ENCODE measurements at places on chromosomes 2 and 18. TPM values are rescaled to one million over a fixed set of nuclear protein-coding genes. Genes with fewer than 3 reads are reported as not detected.

GPR39 gene
- total RNA-seq = not detected

DCDC2C gene
- not detected for total RNA-seq

LRATD1 gene
- total RNA-seq = not detected

ACVR1C gene
- total RNA-seq = 1.8 TPM

AGXT gene
- total RNA-seq = not detected

CHCHD5 gene
- total RNA-seq = 22.0 TPM

UBXN4 gene
- total RNA-seq = 138 TPM

MAPK4 gene
- total RNA-seq = not detected

RBFA gene
- 47.3 TPM for total RNA-seq

DNA sequence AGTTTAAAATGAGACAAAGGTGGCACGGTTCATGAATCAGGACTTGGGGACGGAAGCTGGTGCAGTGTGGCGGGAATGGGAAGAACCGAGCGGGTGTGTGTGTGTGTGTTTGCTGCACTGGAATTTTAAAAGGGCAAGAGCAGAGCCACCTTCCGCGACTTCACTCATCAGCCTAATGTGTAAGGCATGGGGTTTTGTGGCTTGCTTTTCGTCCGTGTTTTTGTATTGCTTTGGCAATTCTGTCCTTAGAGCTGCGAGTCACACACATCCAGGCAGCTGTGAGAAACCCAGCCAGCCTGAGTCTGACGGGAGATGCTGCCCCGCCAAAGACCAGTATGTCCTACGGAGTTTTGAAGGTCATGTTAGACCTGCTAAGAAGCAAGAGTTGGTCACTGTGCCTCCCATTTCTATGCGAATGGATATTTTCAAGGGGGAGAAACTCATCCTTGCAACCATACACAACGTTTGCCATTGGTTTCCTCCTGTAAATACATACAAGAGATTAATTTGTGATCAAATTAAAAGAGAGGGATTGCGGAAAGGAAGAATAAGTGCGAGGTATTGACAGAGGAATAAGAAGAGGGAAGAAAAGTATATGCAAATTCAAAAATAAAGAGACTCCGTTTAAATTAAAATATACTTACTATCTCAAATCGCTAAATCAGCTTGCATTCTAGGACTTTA, 665 bp upstream of the CACNB4 start:
- peaks cover 4% of the 10 kb centered on the region for H3K36me3 ChIP-seq
- H3K27ac ChIP-seq = no peak overlapping the region
- H3K4me1 ChIP-seq = peaks cover 22% of the 10 kb centered on the region
- no peak for DNase-seq
- H3K4me3 ChIP-seq = peak overlapping the region; percentile 80
- peaks cover 25% of the 10 kb centered on the region for H3K27me3 ChIP-seq

GRCh38 chr2:210303498-210303897, 11.5 kb downstream of the MYL1 start:
- no peak overlapping the region for H3K4me3 ChIP-seq
- no peaks in the 10 kb centered on the region for H3K36me3 ChIP-seq
- no peak overlapping the region for H3K27ac ChIP-seq
- no peak for DNase-seq

DNA sequence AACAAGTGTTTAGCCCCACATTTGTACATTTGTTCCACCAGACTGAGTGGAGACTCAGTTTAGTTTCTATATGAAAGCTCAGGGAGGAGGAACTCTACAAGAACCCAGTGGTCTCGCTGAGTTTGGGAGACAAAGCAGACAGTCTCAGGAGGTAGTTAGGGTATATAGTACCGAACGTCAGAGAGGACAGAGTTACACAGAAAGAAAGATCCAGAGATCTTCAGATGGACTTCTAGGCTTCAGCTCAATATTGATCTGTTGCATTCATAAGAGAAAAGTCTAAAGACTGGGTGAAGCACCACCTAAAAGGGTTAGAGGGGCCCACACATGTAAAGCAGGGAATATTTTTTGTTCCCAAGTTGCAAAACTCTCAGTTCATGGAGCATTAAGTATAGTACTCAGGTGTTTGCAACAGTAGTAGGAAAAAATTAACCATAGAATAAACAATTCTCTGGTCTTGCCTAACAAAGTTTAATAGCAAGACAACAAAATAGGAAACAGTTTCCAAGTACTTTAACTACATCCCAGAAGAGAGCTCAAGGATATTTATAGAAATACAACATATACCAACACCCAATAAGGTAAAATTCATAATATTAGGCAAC, 4.2 kb downstream of the TFPI start:
- no peak overlapping the region for H3K27ac ChIP-seq
- no peaks in the 10 kb centered on the region for H3K4me1 ChIP-seq
- no peak overlapping the region for H3K4me3 ChIP-seq
- no peaks in the 10 kb centered on the region for H3K27me3 ChIP-seq
- no peaks in the 10 kb centered on the region for H3K36me3 ChIP-seq
- DNase-seq = no peak

DNA sequence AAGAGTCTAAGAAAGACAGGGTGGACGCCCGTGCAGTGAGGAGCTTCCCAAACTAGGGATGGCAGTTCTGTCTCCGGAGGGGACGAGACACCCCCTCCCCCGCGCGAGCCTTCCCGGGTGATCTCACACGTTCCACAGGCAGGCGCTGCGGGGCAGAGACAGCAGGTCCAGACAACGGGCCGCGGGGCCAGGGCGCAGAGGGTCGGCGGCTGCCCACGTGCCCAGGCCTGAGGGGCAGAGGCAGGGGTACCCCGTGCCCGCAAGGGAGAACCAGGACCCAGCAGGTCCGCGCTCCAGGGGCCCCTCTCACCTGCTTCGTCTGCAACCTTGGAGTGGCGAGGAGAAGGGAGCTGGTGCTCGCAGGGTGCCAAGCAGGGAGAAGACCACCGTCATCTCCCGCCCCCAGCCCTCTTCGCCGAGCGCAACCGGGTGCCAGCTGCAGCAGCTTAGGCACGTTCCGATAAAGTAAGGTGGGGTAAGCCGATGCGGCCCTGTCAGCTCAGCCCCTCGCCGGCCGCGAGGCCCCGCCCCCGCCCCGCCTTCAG, at the start of gene GPR155:
Gene GPR155 (minus strand): TSS at position 467 of the 545 bp plus-strand sequence. CDS start 5,073 bp downstream, outside the sequence.
- DNase-seq = no peak
- H3K27ac ChIP-seq = peak within 1 kb of the TSS; percentile 88
- no peaks in the 10 kb centered on the region for H3K27me3 ChIP-seq
- H3K4me3 ChIP-seq = peak within 1 kb of the TSS; percentile 96
- H3K4me1 ChIP-seq = peaks cover 28% of the 10 kb centered on the region

- no peak overlapping the region for H3K4me3 ChIP-seq
- peaks cover 5% of the 10 kb centered on the region for H3K36me3 ChIP-seq
- DNase-seq = no peak
- H3K27me3 ChIP-seq = no peaks in the 10 kb centered on the region
- no peak overlapping the region for H3K27ac ChIP-seq
Measured at GRCh38 chr2:223247136-223247535, 195.1 kb downstream of the KCNE4 start.

- no peaks in the 10 kb centered on the region for H3K27me3 ChIP-seq
- H3K27ac ChIP-seq = no peak overlapping the region
Measured at GRCh38 chr2:154533300-154533940, 165.1 kb upstream of the KCNJ3 start.

DNA sequence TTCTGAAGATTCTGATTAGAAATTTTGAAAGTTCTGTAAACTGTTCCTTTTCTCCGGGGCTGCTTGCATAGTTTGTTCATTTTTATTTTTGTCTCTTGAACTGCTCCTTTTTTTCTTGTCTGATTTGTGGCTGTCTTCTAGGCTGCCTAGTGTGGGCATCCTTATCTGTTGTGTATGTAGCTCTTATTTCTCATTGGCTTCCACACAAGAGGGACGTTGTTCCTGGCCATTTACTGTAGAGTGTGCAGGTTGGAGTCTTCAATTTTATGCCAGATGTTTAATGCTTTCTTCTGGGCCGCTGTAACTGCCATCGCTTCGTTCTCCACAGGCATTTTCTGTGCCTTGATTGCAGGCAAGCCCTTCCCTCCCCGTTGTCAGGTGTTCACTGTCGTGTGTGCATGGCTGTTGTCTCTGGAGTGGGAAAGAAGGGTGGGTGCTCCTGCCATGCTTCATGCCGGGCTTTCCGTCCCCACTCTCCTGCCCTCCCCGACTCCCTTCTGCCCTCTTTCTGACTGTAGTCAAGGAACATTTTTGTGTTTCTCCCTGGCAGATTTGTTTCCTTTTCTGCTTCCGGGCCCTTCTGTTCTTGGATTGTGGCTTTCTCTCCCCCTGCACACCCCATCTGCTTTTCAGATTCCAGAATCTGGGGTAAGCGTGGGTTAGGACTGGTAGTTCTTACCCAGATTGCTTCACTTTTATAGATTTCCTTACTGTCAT, 15.5 kb downstream of the CEP192 start:
- no peak overlapping the region for H3K27ac ChIP-seq
- peaks cover 13% of the 10 kb centered on the region for H3K36me3 ChIP-seq
- no peak overlapping the region for H3K4me3 ChIP-seq
- H3K27me3 ChIP-seq = no peaks in the 10 kb centered on the region
- DNase-seq = no peak
- H3K4me1 ChIP-seq = peaks cover 11% of the 10 kb centered on the region

DNA sequence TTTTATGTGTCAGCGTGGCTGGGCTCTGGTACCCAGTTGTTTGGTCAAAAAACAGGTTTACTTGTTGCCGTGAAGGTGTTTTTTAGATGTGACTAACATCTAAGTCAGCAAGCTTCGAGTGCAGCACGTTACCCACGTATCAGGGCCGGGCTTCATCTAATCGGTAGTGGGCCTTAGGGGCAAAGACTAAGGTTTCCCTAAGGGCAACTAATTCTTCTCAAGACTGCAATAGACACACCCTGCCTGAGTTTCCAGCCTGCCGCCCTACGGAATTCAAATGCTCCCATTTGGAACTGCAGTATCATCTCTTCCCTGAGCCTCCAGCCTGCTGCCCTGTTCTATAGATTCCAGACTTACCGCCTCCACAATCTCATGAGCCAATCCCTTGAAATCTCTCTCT, 27.7 kb downstream of the FHL2 start:
- H3K4me1 ChIP-seq = peaks cover 8% of the 10 kb centered on the region
- no peaks in the 10 kb centered on the region for H3K36me3 ChIP-seq
- H3K27me3 ChIP-seq = peaks cover 5% of the 10 kb centered on the region
- no peak overlapping the region for H3K27ac ChIP-seq
- DNase-seq = no peak

DNA sequence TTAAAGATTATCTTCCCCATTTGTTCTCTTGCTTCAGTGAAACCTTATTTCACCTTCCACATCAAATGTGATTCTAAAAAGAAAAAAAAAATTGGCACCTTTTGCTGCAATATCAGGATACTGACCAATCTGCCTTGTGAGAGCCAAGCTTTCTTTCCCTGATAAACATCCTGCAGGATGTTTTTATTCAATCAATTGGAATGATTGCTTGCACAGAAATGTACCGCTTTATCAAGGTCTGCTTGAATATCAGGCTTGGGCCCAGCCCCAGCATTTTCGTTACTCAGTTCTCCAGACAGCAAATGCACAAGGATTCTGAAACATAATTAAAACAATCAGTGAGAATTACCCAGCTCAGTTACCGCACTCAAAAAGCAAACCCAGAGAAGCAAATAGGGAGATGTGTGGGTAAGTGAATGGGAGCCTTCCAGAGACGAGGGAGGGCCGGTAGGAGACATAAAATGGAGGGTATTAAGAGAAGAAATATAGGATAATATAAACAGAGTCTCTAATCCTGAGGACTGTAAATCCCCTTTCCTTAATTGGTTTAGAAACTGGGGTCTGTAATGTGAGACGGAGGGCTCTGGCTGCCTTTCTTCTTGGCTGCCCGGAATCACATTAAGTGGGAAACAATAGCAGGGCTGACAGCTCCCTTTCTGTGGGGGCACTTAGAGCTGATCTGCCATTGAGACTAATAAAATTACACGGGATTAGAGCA, 291.8 kb downstream of the ICOS start:
- H3K4me1 ChIP-seq = no peaks in the 10 kb centered on the region
- no peak overlapping the region for H3K4me3 ChIP-seq
- peaks cover 37% of the 10 kb centered on the region for H3K27me3 ChIP-seq
- DNase-seq = no peak

DNA sequence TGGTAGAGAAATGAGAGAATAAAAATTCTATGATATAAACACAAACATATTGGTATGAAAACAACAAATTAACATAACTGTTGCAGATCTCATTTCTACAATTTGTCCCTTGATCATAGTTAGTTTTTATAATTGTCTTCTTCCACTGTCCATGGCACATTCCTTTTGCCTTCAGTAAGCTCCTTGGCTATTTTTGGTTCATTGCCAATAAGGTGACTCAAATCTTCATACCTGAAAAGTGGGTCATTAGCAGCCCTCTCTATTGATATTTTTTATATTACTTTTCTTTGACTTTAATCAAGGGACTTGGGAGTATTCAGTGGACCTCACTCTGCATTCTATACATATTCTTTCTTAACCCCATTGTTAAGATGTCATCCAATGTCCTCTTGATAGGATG, 552.9 kb downstream of the TDRD15 start:
- H3K27ac ChIP-seq = no peak overlapping the region
- DNase-seq = no peak
- peaks cover 11% of the 10 kb centered on the region for H3K36me3 ChIP-seq
- H3K4me3 ChIP-seq = no peak overlapping the region

DNA sequence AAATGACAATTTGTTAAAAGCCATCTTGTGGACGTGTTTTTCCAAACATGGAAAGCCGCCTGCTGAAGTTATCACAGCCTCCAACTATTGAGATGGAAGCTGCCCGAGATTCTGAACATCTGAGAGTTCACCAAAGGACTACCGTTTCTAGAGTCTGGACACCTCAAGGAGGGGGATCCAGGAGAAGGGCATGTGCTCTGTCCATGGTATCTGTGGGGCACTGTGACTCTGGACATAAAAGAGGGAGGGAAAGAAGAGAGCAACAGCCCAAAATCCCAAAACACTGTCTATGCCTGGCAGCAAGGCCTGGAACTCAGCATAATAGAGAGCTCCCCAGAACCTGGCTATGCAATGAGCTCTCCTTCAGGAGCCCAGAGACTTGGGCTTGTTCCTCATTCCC, 319.9 kb downstream of the EN1 start:
- no peak overlapping the region for H3K4me3 ChIP-seq
- no peaks in the 10 kb centered on the region for H3K4me1 ChIP-seq
- H3K36me3 ChIP-seq = no peaks in the 10 kb centered on the region
- no peak overlapping the region for H3K27ac ChIP-seq

GRCh38 chr18:55588870-55589595, 1.0 kb upstream of the TCF4 start:
- peak overlapping the region; percentile 93 for H3K4me3 ChIP-seq
- peaks cover 11% of the 10 kb centered on the region for H3K27me3 ChIP-seq
- no peak for DNase-seq

GRCh38 chr2:69013840-69014821, 1.2 kb downstream of the ANTXR1 start:
- H3K4me3 ChIP-seq = peak overlapping the region; percentile 87
- H3K27ac ChIP-seq = no peak overlapping the region
- peaks cover 16% of the 10 kb centered on the region for H3K4me1 ChIP-seq
- no peaks in the 10 kb centered on the region for H3K36me3 ChIP-seq

DNA sequence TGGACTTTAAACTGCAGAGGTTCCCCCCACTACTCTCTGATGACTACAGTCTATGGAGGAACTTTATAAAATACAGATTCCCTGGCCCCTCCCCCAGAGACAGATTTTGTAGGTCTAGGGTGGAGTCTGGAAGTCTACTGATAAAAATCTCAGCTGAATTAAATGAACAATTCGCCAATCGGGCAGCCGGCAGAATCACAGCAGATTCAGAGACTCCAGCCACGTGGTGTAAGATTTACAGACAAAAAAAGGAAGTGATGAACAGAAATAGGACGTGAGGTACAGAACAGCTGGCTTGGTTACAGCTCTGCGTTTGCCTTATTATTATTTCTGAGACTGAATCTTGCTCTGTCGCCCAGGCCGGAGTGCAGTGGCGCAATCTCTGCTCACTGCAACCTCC, 21.4 kb upstream of the MTA3 start:
- no peaks in the 10 kb centered on the region for H3K4me1 ChIP-seq
- no peak for DNase-seq
- H3K4me3 ChIP-seq = no peak overlapping the region
- H3K36me3 ChIP-seq = no peaks in the 10 kb centered on the region
- no peak overlapping the region for H3K27ac ChIP-seq
- peaks cover 8% of the 10 kb centered on the region for H3K27me3 ChIP-seq
